ENCODE measurements at places on chromosomes 2 and 18.

GRCh38 chr2:156590085-156590739 is 154.0 kb downstream of the GPD2 start:
- DNase-seq, result no peak

GRCh38 chr18:65422544-65423136 is 328.2 kb upstream of the CDH7 start:
- no peak for DNase-seq

- DNase-seq, result no peak
Observed at GRCh38 chr2:105126336-105126735, 88.5 kb downstream of the MRPS9 start.

DNA sequence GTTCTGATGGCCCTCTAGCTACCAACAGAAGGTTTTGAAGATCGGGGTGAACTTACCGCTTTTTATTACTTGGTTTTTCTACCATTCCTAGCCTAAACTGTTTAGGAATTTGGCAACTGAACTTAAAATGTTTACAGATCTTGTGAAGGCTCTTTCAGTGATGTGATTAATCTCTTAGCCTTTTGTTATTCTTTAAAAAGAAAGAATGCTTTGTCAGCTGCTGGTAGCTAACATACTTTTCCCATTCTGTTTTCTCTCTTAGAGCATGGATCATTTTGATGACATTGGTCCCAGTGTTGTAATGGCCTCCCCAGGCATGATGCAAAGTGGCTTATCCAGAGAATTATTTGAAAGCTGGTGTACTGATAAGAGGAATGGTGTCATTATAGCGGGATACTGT is 18.1 kb downstream of the CPSF3 start:
- peak; percentile 20 for DNase-seq

DNA sequence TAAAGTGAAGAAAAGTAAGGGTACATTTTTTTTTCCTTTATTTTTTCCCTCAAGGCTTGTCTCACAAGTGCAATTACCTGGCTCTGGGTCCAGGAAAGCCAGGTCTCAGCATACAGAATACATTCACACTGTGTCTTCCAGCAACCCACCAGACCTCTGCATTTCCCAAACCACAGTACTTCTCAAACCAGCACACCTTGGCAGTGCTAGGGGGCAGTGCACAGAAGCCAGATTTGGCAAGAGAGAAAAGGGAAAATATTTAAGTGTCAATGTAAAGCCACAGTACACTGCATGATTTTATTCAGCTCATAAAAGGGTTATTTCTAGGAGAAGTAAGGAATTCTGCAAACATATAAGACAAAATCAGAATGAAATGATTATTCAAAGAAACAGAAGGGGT is 172.8 kb downstream of the NRXN1 start:
- no peak for DNase-seq

GRCh38 chr2:8682719-8683667 is 1.1 kb downstream of the ID2 start:
- peak; percentile 69 for DNase-seq

- no peak for DNase-seq
Observed at GRCh38 chr2:134232868-134233727, 20.8 kb upstream of the MGAT5 start.

- no peak for DNase-seq
Observed at GRCh38 chr18:58878640-58879039, 14.0 kb downstream of the ZNF532 start.

GRCh38 chr2:34368304-34368703 is 769.2 kb upstream of the FAM98A start:
- DNase-seq, result no peak

DNA sequence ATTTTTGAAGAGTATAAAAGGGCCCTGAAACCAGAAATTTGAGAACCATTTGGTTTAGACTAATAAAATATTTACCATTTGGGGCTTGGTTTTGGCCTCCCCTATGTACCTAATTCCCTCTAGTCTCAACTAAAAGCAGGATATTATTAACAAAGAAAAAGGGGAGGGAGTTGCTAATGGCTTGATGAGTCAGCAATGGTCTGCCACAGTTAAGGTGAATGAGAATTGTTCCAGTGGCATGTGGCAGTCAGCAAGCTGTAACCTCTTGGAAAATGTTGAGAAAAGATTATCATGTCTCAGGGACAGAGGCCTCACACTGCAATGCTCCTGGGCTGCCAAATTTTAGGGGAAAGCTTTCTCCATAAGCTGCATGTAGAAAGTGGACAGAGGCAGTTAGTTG is 20.1 kb upstream of the SLC39A10 start:
- no peak for DNase-seq

- DNase-seq, result no peak
Observed at GRCh38 chr2:172080641-172081220, 4.6 kb upstream of the DLX1 start.

GRCh38 chr2:215811409-215812345 is 201.7 kb downstream of the MREG start:
- no peak for DNase-seq

DNA sequence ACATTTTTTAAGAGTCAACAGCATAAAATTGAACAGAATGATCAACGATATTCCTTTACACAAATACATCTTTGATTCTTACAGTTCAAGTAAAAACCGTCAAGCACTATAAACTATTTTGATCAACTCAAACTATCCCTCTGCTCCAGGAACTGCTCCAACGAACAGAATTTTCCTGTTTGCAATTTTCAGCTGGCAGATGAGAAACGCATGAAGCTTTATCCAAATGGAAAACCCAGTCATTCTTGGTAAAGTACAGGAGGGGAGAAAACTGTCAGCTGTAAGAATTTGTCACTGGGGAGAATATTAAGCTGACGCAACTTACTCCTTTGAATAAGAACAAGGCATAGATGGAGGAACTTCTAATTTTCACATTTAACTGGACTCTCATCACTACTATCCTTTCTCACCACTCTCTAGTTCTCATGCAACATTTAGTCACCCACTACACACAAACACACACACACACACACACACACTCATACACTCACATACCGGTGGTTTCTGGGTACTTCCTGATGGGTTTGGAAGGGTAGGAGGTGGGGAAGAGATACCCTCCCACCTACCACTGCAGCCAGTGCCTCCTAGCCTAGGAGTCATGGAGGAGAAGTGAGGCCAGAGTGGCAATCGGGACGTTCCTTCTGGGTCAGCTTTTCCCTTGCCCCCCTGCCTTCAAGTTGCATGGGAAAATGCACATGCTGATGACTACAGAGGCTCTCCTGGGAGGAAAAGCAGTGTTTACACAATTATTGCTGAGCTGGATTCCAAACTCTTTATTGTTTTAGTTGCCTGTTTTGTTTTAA is 54.0 kb upstream of the SPATS2L start:
- peak; percentile 94 for DNase-seq

DNA sequence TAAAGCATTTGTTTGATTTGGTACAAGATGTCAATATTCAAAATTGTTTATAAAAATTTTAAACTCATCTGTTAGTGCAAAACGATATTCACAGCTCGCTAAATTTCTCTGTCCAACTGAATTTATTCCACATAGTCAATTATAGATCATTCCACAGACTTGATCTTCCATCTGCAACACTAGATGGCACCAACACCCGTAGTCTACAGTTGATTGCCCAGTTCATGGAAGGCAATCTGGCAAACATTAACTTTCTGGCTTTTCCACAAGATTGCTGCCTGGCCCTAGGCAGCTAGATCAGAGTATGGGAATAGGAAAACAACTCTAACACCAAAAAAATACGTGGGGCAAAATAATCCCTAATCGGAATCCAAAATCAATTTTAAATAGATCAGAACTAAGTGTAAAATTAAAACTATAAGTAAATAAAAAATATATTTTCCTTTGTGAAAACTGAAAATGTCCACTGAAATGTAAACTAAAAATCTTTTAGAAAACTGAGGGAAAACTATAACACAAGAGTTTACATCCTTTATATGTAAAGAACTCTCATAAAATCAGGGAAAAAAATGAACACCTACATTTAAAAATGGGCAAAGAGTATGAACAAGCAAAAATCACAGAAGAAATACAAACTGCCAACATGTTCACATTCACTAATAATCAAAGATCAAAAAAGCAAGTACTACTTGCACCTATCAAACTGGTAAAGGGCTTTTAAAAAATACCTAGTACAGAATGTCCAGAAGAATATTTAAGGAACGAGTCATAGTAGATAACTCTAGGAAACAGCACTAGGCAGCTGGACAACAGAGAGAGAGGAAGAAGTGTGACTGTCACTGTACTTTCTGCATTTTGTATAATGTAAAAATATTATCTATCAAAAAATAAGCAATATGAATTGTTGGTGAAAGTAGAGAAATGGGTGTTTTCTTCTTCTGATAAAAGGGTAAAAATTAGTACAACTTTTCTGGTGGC is 35.0 kb downstream of the RTN4 start:
- peak; percentile 88 for DNase-seq

DNA sequence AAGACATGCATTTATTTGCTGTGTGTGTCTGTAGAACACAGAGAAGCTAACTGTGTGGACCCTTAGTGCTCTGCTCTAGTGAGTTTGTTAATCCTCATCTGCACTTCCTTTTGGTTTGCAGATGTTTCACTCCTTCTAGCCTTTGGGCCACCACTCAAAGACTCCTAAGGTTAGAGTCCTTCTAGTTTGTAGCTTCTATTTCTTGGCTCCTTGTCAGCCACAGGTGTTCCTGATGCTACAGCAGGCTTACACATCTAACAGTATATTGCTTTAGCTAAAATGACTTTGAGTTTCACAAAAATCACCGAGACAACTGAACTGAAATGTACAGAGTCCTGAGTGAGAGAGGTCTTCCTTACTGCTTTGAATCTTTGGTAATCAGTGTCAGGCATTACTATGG is 551.4 kb downstream of the NRXN1 start:
- no peak for DNase-seq

DNA sequence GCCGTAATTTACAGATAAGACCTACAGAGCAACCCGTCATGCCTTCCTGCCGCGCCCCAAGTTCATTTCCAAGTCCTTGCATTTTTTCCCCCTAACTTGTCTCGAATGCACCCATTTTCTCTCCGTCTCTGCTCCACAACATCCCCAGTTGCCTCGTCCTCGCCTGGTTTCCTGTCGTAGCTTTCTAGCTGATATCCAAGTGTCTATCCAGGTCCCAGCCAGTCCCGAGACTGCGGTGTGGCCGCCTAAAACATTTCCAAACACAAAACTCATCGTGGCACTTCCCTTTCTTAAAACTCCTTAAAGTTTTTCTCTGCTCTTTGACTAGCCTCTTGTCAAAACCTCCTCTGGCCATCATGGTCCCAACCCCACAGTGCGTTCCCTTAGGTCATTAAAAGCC is 1.2 kb upstream of the BARD1 start:
- DNase-seq, result no peak

GRCh38 chr2:227606476-227606875 is 7.8 kb downstream of the SCYGR2 start:
- peak; percentile 14 for DNase-seq

GRCh38 chr2:203682688-203683130 is 23.7 kb upstream of the CD28 start:
- DNase-seq, result peak; percentile 85

DNA sequence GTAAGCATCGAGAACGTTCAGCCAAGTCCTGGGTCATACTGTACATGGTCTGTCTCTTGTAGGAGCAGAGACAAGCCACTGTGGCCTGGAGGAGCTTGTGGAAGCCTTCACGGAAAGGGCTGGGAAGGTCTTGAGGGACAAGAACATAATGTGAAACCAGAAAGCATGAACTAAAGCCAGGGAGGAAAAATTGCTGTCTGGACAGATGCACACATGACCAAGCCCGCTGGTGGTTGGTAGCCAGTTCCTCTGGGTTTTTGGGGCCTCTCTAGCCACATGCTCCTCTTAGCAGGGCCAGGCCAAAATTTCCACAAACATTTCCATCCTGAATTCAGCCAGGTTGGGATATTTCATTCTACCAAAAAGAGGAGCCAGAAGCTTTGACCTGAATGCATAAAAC is 196.2 kb upstream of the SIX2 start:
- DNase-seq, result no peak

- no peak for DNase-seq
Observed at GRCh38 chr18:39990540-39990939, 1964.5 kb upstream of the PIK3C3 start.

DNA sequence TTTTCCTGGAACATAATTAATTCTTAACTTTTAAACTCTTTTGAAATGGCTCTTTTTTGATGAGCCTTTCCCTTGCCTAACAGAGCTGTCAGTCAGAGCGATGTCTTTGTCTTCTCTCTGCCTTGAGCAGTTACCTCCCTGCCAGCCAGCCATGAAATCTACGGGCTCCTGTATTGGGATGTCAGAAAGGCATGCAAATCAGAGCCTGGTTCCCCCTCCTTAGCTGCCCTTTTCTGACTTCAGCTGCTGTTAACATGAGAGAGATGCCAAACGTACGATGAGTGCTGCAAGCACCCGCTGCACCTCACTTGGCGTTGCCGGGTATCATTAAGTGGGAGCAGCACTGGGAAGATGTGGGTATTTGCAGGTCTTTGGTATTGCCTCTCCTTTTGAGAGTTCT is 131.4 kb upstream of the BOD1L2 start:
- DNase-seq, result no peak

- DNase-seq, result no peak
Observed at GRCh38 chr18:3713166-3713565, 263.2 kb downstream of the TGIF1 start.

GRCh38 chr2:147425437-147426029 is 419.3 kb upstream of the ACVR2A start:
- no peak for DNase-seq

- DNase-seq, result no peak
Observed at GRCh38 chr18:54479365-54479764, 111.7 kb upstream of the DYNAP start.

GRCh38 chr2:16709769-16710168 is 44.1 kb upstream of the CYRIA start:
- DNase-seq, result no peak

DNA sequence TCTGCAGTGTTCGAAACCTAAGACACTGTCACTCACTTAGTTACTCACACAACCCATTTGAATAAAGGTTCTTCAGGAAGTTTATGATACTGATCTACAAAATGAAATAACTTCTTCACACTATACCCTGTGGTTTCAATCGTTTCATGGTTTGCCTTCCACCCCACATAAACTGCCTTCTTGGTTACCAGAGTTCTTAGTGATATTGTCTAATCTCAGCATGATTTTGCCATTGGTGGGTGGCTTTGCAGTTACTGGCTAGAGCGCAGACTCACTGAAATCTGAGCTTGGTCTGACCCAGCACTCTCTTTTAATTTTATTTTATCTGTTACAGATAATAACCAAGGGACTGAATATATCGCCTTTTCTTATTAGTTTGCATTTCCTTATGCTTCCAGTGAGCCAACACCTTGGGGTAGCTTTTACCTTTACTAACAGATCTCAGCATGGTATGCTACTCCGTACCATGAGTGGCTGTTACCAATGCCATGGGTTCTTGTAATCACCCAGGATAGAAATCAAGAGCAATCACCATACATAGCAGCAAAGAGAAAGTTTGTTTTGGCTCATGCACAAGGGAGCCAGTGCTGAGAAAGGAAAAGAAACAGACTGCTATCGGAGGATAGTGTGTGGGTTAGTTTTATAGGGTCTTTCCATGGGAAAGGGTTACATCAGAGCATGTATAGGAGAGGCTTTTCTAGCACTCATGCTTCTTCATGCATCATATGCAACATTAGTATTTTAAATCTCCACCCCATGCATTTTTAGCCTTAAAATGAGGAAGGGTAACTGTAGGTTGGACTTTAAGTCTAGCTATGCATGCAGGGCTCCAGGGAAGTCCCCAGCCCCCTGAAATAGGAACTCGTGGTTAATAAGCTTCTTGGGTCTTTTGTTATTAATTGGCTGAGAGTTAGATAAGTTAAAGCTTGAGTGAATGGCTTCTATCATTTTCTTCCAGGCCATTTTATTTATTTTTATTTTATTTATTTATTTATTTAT is 33.3 kb downstream of the ANXA4 start:
- DNase-seq, result no peak
